ENCODE measurements at places on chromosomes 7 and 10. TPM values are rescaled to one million over a fixed set of nuclear protein-coding genes. Genes with fewer than 3 reads are reported as not detected.

Gene ZPBP
- total RNA-seq: not detected

Gene PON3
- 2.8 TPM for total RNA-seq

Gene SNX8
- total RNA-seq: 5.3 TPM

DNA sequence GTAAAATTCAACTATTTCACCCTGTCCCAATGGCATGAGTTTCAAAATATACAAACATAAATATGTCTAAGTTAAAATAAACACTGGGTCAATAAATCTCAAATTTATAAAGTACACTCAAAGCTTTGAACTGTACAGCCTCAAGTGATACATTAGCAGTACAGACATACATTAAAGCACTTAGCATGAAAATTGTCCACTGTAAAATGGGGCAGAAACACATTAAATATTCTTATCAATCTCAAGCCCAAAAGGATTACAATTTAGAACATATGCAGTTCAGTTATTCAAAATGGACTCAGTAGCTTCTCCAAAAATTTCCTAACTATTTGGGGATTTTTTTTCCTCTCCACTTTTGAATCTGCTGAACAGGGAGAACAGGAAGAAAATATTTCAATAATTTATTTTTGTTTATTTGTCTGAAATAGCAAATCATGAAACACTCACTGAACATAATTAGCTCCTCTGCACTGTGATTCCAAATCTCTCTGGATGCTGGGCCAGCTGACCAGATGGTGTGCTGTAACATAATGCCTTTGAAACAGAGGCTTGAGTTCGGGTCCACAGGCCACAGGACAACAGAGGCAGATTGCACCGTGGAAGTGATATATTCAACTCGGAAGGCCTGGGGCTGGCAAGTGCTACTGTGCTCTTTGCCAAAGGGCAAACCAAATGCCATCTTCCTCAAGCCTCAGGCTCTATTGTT is 248.9 kb upstream of the LRRN3 start:
- no peak overlapping the region for H3K4me3 ChIP-seq
- H3K27me3 ChIP-seq: no peaks in the 10 kb centered on the region
- DNase-seq: no peak
- no peaks in the 10 kb centered on the region for H3K36me3 ChIP-seq

- H3K4me3 ChIP-seq: no peak overlapping the region
- H3K27ac ChIP-seq: no peak overlapping the region
- no peak for DNase-seq
- H3K27me3 ChIP-seq: no peaks in the 10 kb centered on the region
- H3K36me3 ChIP-seq: no peaks in the 10 kb centered on the region
These were observed 181.2 kb downstream of the TWIST1 start for GRCh38 chr7:18936265-18936664.

- H3K27me3 ChIP-seq: no peaks in the 10 kb centered on the region
- no peak overlapping the region for H3K4me3 ChIP-seq
- H3K4me1 ChIP-seq: no peaks in the 10 kb centered on the region
- no peaks in the 10 kb centered on the region for H3K36me3 ChIP-seq
- no peak overlapping the region for H3K27ac ChIP-seq
These were observed 102.1 kb downstream of the ARHGAP22 start for GRCh38 chr10:48502791-48503190.

DNA sequence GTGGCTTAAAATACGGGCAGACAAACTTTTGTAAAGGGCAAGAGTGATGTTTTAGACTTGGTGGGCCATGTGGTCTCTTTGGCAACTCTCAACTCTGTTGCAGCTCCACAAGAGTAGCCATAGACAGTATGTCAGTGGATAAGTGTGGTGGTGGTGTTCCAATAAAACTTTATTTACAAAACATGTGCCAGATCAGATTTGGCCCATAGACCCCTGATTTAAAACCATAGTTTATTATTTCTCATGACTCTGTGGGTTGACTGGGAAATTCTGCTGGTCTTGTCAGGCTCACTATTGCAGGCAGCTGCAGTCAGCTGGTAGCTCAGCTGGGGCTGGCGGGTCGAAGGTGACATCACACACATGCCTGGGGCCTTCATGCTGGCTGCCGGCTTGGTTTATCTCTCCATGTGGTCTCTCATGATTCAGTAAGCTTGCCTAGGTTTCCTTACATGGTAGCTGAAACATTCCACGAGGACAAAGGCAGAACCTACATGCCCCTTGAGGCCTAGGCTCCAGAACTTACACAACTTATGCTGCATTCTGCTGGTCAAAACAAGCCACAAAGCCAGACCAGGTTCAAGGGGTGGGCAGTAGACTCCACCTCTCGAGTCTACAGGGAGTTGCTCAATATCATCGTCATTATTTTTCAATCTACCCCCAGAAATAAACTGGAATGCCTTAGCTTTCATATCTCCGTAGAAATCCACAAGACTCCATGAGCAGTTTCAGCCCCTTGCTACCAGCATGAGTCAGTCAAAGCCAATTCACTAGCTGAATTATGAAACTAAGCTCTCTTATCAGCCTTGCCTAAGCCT is 245.7 kb downstream of the WDR11 start:
- no peaks in the 10 kb centered on the region for H3K36me3 ChIP-seq
- H3K27ac ChIP-seq: peak overlapping the region; percentile 53
- peaks cover 40% of the 10 kb centered on the region for H3K4me1 ChIP-seq
- H3K4me3 ChIP-seq: no peak overlapping the region
- no peaks in the 10 kb centered on the region for H3K27me3 ChIP-seq

GRCh38 chr7:142556740-142557139 is 192.5 kb upstream of the PRSS1 start:
- no peak overlapping the region for H3K4me3 ChIP-seq
- no peaks in the 10 kb centered on the region for H3K4me1 ChIP-seq
- H3K36me3 ChIP-seq: no peaks in the 10 kb centered on the region
- H3K27me3 ChIP-seq: no peaks in the 10 kb centered on the region
- no peak overlapping the region for H3K27ac ChIP-seq
- DNase-seq: peak; percentile 61

DNA sequence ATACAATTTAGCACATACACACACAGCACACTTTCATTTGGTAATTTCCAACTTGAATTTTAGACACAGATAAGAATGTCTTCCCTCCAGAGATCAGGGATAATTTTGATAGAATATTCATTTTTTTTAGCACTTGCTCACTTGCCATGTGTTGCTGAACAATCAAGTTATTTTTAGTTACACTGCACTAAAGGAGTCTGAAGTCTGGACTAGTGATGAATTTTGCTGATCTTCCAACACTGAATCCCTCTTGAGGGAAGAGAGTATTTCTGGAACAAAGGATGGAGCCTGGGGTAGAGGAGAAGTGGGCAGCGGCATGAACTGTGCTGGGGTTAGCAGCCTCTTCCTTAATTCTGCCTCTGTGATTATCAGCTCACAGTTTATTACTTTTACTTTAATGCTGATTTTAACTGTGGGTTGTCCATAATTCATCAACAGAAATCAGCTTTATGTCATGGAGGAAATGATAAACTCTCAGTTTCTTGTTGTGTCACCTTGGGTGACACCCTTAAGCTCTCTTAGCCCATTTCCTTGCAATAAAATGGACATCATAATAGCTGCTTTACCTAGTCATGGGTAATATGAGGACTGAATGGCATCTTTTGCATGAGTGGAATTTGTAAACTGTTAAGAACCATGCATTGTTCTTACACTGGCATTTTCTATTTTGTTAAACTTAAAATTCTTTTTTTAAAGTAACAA is 32.1 kb downstream of the SGPL1 start:
- H3K36me3 ChIP-seq: no peaks in the 10 kb centered on the region
- no peak overlapping the region for H3K4me3 ChIP-seq
- peaks cover 10% of the 10 kb centered on the region for H3K4me1 ChIP-seq
- H3K27ac ChIP-seq: no peak overlapping the region
- no peak for DNase-seq
- no peaks in the 10 kb centered on the region for H3K27me3 ChIP-seq

DNA sequence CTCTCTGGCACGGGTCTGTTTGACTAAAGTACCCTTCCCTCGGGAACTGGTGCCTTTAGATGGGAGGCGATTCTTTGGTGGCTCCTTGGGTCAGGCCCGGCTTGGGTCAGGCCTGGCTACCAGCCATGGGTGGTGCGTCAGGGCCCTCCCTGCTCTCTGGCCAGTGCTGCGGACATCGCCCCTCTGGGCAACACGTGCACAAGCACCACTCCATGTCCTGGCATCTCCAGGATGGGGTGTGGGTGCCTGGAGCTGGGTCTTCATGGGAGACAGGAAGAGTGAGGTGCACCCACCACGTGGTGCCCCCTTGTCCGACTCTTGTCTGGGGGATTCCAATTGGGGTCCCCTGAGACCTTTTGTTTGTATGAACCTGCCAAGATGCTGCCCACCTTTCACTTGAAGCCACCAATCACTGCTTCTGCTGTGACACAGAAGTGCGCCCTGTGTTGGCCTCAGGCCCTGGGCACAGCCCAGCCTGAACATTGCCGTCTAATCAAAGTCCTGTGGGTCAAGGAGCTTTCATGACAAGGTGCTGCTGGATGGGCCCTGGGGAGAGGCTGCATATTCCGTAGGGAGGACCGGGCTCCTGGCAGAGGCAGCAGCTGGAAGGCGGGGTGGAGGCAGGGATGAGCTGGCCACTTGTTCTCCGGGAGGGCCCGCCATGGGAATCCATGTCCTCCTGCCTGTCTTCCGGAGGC is 11.1 kb upstream of the PWWP2B start:
- H3K4me1 ChIP-seq: peaks cover 11% of the 10 kb centered on the region
- DNase-seq: peak; percentile 16
- H3K27ac ChIP-seq: no peak overlapping the region
- no peaks in the 10 kb centered on the region for H3K36me3 ChIP-seq
- H3K27me3 ChIP-seq: no peaks in the 10 kb centered on the region
